GM23338 (cell line): ENCODE measurements at places on chromosomes 13 and 19.

- no peak for DNase-seq
Observed at GRCh38 chr19:3692141-3693024, 7.9 kb downstream of the PIP5K1C start.

DNA sequence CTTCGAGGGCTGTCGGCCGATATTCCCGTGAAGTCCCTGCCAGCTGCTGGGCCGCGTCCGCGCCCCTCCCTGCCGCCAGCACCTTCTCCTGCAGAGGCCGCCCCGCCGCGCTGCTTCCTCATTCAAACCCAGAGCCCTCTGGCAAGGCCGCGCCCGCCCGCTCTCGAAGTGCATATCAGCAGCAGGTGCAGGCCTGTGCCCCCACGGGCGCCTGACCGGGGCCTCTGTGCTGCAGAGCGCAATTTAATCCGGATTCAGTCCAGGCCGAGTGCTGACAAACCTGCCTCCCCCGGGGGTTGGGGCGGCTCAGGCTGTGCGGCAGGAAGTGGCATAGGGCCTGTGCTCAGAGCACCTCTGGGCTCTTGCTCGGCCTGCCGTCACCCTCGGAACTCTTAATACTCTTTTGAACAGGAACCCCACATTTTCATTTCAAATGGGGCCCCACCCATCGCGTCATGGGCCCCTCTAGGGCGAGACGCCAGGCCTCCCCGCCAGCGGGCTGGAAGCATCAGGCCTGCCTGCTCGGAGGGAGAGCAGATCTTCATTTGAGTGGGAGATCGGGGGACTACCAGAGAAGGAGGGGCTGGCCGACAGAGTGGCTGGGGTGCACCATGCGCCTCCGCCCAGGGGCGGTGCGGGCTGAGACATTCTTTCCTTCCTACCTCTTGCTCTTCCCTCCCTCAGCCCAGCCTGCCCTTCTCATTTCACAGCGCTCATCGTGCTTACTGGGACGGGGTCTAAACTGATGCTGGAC lies 125.7 kb downstream of the TNFRSF19 start:
- peak; percentile 67 for DNase-seq

GRCh38 chr13:20258208-20258962 lies 26.3 kb upstream of the GJB6 start:
- no peak for DNase-seq

DNA sequence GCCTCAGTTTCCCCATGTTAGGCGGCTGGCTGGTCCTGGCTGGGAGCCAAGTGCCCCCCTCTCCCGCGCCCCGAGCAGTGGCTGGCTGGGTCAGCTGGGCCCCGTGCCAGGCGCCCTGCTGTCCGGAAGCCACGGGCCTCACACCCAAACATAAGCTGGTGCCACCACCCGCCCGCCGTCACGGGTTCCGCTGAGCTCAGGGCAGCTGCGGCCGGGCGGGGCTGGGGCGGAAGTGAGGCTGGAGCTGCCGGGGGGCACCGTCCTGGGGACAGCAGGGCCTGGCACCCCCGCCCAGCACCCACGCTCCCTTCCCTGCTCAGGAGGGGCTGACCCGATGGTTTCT lies 19.3 kb downstream of the HCN2 start:
- DNase-seq: no peak

GRCh38 chr13:44504116-44504515 lies 72.0 kb downstream of the TSC22D1 start:
- DNase-seq: no peak

DNA sequence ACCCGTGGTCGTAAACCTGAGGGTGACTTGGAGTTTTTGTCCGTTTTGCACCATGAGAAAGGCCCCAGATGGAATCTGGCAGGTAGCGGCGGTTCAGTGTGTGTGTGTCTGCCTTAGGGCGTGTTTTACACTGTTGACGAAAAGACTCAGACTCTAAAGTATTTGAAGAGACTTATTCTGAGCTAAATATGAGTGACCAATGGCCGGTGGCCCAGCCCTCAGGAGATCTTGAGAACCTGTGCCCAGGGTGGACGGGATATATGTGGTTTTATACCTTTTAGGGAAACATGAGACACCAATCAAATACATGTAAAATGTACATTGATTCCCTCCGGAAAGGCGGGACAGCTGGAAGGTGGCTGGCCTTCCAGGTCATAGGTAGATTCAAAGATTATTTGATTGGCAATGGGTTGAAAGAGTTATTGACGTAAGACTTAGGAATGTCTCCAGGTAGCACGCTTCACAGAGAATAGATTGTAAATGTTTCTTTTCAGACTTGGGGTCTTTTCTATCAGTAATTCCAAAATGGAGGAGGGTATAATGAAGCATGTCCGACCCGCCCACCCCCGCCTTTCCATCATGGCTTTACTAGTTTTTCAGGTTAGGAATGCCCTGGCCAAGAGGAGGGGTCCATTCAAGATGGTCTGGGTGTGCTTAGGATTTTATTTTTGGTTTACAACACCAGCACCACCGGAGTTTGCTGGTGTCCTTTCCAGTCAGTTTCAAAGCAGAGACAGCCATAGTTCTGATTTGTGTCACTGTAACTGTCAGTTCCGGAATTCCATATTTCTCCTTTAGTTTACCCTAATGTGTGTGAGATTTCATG lies 1.0 kb upstream of the ZNF529 start:
- DNase-seq: peak; percentile 43

- DNase-seq: no peak
Observed at GRCh38 chr13:20831254-20831653, 57.5 kb upstream of the EEF1AKMT1 start.

DNA sequence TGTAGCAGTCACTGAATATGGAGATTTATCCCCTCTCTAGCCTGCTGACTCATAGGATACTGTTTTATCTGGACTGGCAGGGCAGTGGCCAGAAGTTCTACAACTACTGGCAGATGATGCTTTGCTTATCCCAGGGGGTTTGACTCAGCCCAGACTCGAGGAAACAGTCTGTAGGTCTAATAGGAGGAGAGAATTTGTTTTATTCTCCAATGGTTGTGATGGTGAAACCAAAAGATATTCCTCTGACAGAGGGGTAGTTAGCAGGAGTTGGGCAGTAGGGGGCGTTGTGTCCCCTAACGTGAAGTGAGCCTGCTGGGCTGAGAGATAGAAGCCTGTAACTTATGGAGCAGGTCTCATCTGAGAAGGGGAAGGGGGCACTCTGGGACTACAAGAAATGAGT lies 74.9 kb downstream of the WTIP start:
- peak; percentile 75 for DNase-seq

- DNase-seq: no peak
Observed at GRCh38 chr13:93670866-93671265, 444.3 kb downstream of the GPC6 start.

DNA sequence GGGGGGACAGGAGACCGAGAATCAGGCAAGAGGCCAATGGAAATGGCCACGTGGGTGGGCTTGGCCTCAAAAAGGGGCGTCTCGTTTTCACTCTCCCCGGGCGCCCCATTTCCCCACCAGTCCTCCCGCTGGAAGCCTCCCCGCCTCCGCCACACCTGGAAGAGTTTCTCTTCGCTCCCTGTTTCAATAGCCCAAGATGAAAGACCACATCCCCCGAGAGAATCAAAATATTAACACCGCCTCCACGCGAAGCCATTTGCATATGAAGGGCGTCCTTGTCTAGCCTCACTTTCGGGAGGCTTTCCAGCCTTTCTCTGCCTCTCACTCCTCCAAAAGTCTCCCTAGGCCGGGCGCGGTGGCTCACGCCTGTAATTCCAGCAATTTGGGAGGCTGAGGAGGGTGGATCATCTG lies 691 bp upstream of the OLFM2 start:
- peak; percentile 92 for DNase-seq

- DNase-seq: no peak
Observed at GRCh38 chr13:76000131-76000530, 364.0 kb downstream of the LMO7 start.

GRCh38 chr19:38321646-38322196 lies 2.1 kb downstream of the KCNK6 start:
- no peak for DNase-seq

GRCh38 chr13:63408331-63409189 lies 1992.9 kb upstream of the PCDH20 start:
- peak; percentile 39 for DNase-seq

DNA sequence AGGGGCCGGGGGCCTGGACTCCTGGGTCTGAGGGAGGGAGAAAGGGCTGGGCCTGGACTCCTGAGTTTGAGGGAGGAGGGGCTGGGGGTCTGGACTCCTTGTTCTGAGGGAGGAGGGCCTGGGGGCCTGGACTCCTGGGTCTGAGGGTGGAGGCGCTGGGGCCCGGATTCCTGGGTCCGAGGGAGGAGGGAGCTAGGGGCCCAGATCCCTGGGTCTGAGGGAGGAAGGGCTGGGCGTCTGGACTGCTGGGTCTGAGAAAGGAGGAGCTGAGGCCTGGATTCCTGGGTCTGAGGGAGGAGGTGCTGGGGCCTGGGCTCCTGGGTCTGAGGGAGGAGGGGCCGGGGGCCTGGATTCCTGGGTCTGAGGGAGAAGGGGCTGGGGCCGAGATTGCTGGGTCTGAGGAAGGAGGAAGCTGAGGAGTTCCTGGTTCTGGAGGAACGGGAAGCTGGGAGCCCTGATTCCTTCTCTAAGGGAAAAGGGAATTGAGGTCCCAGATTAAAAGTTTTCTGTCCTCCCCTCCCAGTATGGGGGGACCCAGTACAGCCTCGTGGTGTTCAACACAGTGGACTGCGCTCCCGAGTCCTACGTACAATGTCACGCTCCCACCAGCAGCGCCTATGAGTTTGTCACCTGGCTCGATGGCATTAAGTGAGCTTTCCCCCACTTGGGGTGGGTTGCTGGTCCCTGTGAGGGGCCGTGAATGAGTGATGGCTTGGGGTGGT lies 721 bp downstream of the MED25 start:
- DNase-seq: no peak

- no peak for DNase-seq
Observed at GRCh38 chr19:55464039-55464661, 401 bp downstream of the C19orf85 start.

GRCh38 chr19:7293762-7294557 lies at the start of gene INSR:
INSR (minus strand) TSS chr19:7294414; CDS start chr19:7293891, 523 bp downstream.
- DNase-seq: peak; percentile 93

GRCh38 chr13:98333486-98333885 lies 156.4 kb upstream of the RNF113B start:
- no peak for DNase-seq
